ENCODE measurements at places on chromosomes 1 and 21.

DNA sequence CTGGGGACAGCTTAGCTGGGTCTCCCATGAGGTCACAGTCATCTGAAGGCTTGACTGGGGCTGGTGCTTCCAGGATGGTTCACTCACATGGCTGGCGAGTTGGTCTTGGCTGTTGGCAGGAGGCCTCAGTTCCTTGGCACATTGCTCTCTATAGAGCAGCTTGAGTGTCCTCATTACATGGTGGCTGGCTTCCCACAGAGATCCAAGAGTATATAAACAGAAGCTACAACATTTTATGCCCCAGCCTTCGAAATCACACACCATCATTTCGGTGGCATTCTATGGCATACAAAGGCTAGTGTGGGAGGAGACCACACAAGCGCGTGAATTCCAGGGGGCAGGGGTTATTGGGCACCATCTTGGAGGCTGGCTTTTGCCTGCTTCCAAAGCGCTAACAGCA is 63.0 kb downstream of the ALPL start:
- DNase-seq = no peak

- DNase-seq = no peak
Observed at GRCh38 chr1:222654849-222655248, 37.0 kb downstream of the MIA3 start.

GRCh38 chr1:9257851-9258250 is 23.3 kb downstream of the H6PD start:
- no peak for DNase-seq

GRCh38 chr1:80054129-80054528 is 1047.6 kb upstream of the ADGRL4 start:
- no peak for DNase-seq

- DNase-seq = peak; percentile 7
Observed at GRCh38 chr1:155607708-155608107, 2.3 kb upstream of the MSTO1 start.

DNA sequence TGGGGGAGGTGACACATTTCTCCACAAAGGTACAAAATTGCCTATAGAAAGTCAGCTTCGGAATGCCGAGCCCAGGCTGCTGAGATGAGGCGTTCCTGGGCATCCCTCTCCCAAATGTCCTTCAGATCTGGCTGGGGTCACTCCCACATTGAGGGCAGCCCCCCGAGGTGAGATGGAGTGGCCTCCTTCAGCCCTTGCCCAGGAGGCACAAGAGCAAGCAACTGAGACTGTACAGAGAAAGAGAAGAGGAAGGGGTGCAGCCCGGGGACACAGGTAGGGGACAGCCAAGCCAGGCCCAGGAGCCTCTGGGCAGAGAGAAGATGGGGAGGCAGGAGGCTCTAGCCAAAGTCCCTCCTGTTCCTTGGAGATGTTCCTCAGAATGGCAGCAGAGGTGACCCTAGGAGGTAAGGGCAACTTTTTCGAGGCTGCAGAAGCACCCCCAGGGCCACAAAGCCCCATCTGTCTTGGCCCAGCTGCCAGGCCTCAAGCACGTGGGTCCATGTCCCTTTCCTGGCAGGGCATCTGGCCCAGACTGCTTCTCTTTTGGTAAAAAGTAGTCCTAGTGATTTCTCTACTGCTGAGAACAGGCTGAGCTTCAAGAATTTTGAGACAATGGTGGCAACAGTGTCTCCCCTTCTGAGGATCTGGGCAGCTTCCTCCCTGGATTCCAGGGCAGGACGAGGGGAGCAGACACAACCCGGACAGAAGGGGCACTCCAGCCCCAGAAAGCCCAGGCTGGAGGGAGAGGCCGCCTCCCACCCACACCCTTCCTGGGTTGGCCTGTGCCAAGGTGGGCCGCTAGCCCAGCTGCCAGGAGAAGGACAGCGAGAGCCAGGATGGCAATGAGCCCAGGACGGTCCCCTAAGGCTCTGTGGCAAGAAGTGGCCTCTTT is 68.0 kb downstream of the LRRN2 start:
- no peak for DNase-seq

DNA sequence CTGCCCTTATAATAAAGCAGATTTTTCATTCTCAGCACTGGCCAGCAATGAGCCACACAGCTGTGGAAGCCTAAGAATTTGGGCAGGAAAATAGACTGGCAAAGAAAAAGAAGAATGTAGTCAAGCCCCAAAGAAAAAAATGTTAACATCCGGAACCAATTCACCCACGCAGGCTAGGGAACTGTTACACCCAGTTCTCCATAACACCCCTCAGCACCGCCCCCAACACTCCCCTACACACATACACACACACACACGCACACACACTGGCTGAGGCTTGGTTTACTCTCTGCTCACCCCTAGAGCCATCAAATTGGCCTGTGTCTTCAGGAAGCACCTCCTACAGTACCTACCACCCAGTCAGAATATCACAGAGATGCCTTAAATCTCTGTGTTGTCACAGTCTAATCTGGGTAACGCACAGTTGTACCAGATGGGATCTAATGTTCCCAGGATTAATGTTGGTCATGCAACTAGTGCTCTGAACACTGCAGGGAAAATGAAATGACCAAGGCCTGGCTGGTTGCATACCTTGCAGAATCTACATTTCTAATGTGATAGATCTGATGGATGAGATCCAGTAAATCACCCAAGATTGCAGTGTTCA is 14.5 kb downstream of the TBX15 start:
- peak; percentile 59 for DNase-seq

DNA sequence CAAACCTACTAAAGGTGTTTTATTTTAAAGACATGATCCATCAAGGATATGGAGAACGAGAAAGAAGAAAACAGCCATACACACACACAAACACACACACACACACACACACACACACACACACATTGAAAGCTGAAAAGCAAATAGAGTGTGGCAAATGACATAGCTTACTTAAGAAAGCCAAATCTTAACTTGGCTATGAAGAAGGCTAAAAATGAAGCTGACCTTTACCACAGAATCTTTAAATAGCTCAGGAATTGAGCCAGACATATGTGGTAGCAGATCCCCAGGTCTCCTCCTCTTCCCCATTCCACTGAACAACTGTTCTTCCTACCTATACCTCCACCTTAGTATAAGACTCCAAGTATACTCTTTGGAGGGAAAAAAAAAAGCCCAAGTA is 185.6 kb downstream of the CLEC20A start:
- no peak for DNase-seq

DNA sequence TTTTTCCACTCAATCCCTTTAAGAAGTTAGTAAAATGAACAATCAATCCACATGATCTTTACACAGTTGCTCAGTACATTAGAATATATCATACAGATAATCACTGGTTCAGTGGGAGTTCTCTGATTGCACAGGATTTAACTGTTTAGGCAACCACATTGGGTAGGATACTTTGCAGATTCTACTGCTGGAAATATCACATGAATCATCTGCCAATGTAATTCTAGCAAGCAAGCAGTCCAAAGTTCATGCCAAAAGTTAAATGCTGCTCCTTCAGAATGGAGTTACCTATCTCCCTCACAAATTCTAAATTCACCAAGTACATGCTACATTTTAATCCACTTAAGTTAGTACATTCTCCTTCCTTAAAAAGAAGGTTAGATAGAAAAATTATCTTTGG is 52.4 kb downstream of the NEGR1 start:
- no peak for DNase-seq

- DNase-seq = no peak
Observed at GRCh38 chr21:36236052-36236730, 79.6 kb downstream of the DOP1B start.

DNA sequence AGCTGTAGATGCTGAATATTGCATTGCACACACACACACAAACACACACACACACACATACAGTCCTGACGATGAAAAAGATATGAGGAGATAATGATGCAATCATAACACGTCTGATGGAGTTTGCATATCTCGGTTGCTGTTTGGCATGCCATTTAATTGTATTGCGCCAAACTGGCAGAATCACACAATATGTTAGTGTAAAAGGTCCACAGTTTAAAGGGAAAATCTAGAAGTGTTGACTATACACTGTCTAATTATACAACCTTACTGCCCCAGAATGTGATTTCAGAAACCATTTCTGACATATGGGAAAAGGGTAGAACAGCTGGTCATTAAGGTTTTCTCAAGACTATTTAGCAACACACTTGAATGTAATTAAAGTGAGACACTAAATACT is 123.7 kb upstream of the PROX1 start:
- no peak for DNase-seq

DNA sequence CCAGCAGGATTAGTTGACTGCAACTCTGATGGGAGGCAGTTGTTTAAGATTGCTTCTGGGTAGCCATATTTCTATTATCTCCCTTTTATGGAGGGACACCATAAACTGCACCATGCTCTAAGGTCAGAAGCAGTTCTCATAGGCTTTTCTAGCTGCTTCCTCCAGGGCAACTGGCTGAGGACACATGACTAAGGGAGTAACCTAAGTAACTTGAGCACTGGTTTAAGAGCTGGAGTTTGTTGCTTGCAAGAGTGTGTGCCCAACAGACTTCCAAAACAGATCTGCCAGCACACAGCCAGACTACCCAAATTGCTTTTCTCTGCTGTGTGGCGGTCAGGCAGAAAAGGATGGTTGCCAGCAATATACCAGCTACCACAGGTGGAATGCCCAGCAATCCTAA is 111.2 kb upstream of the LHX8 start:
- no peak for DNase-seq

- DNase-seq = peak; percentile 36
Observed at GRCh38 chr1:111516005-111516535, 12.6 kb upstream of the ADORA3 start.

All from tibial artery (tissue), 4 donors.